Fibroblast of the aortic adventitia (primary cell): ENCODE measurements at places on chromosomes 2 and 18.

- DNase-seq, result no peak
Measured at GRCh38 chr18:78639006-78639950, 340.3 kb upstream of the SALL3 start.

DNA sequence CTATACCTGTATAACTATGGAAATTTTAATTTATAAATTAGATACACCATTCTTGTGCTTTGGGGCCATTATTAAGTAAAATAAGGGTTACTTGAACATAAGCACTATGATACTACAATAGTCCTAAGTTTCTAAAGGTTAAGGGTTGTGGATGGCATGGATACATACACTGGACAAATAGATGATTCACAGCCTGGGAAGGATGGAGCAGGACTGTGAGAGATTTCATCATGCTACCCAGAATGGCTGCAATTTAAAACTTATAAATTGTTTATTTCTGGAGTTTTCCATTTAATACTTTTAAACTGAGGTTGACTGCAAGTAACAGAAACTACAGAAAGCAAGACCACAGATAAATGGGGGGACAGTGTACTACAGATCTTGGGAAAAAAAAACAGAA is 295.8 kb upstream of the ZNF804A start:
- DNase-seq, result peak; percentile 1

DNA sequence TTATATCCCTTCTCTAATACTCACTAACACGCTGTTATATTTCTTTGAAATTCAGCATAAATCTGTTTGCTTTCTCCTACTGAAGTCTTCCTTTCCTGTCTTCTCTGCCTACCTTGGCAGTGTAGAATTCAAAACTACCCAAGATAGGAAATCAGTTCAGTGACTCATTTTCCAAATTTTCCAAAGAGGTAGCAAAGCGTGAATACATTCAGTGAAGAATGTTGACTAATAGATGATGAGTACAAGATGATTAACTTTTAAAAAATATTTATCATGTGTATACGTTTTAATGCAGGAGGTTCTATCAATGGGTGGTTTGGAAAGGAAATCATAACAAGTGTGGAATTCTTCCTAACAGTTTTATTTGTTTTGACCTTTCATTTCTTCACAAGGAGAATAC is 201.9 kb upstream of the SLC8A1 start:
- DNase-seq, result no peak

DNA sequence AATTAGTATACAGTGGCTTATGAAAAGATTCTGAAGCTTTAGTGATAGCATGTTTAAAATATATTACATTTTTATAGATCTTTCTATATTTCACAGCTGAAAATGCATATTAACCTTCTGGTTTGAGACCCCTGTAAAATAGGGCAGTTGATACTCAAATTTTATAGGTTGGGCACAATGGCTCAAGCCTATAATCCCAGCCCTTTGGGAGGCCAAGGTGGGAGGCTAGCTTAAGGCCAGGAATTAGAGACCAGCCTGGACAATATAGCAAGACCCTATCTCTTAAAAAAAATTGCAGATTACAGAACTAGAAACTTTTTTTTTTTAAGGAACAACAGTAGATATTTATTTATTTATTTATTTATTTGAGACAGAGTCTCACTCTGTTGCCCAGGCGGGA is 31.2 kb downstream of the NBEAL1 start:
- no peak for DNase-seq

DNA sequence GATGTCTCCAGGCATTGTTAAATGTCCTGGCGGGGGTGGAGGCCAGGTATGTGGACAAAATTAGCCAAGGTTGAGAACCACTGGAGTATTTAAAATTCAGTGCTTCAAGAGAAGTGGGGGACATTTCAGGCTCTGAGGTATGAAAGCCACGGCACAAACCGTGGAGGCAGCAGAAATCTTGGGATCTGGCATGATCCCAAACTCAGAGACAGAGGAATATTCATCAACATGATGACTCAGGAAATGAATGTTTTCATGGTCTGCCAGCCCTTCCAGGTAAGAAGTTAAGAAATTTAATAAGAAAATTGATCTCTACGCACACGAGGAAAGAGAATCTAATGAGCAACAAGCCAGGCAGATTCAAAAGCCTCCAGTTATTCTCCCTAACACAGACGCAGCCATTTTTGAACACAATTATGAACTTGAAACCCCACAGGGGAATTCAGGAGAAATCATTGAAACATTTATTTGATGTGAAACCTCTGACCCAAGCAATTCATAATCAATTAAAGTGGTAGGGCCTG is 11.3 kb upstream of the GRP start:
- DNase-seq, result no peak

- DNase-seq, result no peak
Measured at GRCh38 chr18:40420675-40421074, 1534.4 kb upstream of the PIK3C3 start.

- no peak for DNase-seq
Measured at GRCh38 chr2:176582176-176582575, 312.9 kb downstream of the MTX2 start.

DNA sequence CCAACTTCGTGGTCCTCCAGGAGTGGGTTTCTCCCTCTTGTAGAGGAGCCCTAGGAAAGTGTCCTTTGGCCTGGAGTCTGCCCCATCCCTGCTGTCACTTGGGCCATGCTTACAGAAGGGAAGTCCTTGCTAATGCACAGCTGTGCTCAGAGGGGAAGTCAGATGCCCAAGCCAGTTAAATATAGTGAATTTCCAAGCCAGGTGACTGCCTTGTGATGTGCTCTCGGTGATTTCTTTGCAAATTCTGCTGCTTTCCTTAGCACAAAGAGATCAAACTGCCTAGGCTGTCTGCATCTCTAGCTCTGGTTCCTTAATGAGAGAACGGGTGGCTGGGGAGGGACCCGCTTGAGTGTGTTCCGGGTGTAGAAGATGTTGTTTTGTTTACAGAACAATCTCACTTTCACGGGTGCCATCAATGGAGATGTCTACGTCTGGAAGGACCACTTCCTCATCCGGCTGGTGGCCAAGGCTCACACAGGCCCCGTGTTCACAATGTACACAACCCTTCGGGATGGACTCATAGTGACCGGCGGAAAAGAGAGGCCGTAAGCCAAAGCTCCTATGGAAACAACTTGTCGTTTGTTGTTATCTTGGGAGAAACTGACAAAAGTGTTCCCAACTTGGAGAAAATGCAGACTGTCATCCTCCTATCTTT is 91.4 kb downstream of the RTN4 start:
- no peak for DNase-seq

DNA sequence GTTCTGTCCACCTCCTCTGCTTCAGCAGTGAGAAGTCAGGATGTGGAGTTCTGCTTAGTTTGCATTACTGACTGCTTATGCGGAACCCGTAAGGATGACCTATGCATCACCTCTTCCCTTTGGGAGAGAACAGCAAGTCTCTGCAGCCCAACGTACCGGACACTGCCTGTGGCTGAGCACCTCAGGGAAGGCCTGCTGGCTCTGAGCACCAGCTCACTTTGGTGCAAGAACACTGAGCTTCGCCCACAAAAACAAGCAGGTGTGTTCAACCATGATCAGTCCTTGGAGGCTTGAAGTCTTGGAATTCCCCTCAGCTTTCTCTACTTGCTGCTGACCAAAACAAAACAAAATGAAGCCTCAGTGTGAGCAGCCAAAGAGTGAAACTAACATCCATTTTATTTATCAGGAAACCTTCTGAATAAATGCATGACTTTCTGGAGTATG is 52.7 kb upstream of the NCK2 start:
- no peak for DNase-seq

GRCh38 chr2:13919981-13920382 is 712.5 kb upstream of the LRATD1 start:
- DNase-seq, result peak; percentile 16

DNA sequence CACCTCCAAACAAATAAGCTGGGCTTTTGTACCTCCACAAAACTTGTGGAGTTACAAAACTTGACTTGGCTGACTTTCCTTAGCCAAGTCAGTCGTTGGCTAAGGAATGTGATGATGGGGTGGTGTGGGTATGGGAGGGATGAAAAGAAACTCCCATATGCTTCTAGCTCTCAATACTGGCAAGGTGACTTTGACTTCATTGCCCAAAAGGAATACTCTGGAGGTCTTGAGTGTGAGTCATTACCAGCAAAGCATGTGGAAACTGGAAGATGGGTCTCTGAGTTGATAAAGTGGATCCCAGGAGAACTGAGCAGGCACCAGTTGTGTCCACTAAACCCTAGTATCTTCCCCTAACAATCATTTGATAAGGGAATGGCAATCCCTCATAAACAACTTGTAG is 226.7 kb downstream of the GULP1 start:
- peak; percentile 73 for DNase-seq

DNA sequence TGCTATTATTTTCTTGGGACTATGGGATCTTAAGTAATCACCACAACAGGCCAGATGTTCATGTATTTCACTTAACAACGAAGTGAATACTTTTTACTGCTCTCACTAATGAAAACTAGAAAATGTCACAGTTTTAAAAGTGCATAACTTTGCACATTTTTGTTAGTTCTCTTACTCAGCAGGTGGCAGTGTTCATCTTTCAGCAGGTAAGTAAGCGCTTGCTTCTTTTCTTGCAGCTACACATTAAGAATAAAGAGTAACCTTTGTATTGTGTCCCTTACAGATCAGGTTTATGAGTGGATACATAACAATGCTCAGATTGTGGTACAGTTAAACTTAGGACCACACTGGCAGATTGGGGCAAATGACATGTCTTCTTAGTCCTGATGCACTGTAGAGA is 61.0 kb downstream of the DAW1 start:
- no peak for DNase-seq

DNA sequence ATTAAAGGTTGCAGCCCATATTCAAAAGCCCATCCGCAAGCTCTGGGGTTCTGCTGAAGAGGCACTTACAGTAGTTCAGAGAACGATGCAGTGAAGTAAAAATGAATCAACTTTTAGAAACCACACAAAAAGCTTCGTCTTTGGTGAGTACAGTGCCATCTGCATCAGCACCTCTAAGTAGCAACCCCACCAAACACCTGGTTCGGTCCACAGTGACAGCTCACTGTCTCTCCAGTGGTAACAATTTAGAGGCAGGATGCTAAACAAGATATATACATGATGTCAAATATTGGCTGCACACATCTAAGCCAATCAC is 275.4 kb upstream of the TCF4 start:
- no peak for DNase-seq

DNA sequence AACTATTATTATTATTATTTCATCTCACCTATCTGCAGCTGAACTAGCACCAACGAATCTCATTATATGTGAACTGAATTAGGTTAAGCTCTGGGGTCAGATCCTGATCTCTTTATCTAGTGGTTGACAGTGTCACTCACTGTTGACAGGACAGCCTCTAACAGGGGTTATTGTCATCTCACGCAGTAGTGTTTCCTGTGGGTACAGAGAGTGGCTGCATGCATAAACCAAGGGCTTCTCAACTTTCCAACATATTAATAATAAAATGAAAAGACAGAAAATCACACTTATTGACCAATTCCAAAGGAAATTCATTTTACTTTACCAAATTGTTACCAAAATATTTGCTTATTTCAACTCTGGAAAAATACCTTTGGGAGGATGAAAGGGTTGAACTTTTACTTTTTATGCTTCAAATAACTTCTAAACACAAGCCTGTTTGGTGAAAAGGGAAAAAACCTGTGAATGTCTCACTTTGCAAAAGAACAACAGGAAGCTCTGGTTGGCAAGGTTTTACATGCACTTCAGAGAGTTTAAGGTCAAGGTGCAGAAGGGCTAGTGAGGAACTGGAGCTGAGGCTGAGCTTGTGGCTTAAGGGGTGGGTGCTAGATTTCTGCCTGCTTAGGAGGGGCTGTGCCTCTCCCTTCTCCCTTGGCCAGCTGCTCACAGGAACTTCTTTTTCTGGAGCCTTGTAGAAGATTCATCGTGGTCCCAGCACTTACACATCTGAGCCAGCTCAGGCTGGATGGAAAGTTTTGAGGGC is 72.6 kb downstream of the CTAGE1 start:
- no peak for DNase-seq

DNA sequence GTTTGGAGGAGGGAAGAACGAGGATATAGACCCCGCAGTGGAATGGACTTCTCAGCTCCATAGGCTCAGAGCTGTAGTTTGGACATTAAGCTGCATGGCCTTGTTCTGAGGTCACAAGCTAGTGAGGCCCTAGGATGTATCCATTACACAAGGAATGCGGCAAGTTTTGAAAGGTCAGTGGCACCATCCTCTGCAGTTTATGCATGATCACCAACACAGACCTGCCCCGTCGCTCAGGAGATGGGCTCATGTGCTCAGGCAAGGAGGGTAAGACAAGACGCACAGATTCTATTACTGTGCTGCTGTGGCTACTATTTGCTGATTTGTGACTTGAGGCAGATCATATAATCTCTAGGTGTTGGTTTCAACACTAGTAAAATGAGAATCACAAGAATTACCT is 110.9 kb downstream of the FAM161A start:
- DNase-seq, result no peak

GRCh38 chr2:44100351-44100750 is 68.3 kb upstream of the PPM1B start:
- peak; percentile 99 for DNase-seq

DNA sequence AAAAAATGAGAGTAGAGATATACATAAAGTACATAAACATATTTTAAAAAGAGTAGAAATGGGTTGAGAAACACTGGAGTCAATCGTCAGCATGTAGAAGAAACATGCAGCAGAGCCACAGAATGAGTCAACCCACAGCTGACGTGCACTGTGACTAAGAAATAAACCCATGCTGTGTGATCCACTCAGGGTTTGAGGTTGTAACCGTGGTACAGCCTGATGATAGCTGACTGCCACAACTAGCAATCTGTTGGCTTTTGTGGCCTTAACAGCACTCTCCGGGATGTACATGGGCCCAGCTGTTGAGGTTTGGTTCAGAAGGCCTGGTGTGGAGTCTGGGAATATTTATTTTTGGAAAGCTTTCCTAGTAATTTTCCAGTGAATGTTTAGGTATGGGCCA is 554.4 kb upstream of the MEX3C start:
- no peak for DNase-seq

DNA sequence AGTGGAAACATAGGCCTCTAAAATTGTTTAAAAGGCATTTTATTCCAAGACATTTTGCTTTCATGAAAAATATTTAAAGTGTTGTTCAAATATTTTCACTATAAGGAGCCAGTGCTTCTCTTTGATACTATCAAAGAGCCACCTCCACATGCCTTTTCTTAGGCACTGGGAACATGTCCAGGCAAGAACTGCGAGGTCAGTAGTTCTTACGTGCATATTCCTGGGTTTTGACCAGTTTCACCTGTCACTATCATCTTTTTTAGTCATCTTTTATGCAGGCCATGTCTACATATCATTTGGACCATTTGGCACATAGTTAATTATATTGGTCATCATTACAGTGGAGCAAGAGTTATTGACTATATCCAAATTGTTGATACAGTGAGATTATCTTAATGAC is 195.3 kb downstream of the CCDC85A start:
- no peak for DNase-seq

DNA sequence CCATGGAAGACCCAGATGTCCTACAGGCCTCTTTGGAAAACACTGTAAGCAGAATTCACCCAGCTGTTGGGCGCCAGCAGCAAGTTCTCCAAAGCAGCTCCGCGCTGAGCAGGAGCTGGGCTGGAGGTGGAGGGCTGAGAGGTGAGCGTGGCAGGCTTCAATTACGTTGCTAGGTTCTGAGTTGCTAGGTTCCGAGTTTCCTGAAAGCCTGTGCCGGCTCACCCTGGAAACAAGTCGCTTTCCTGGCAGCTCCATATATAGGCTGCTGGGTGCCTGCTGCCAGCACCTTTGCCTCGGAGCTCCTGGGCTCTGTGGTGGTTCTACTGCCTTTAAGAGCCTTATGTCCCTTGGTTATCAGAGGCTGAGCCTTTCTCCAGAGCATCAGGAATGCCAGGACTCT is 14.4 kb upstream of the EGR4 start:
- no peak for DNase-seq

- DNase-seq, result no peak
Measured at GRCh38 chr2:168798076-168798887, 4.2 kb upstream of the NOSTRIN start.
